Naive thymus-derived CD4-positive, alpha-beta T cell (primary cell): ENCODE measurements at places on chromosomes 1 and 21.

DNA sequence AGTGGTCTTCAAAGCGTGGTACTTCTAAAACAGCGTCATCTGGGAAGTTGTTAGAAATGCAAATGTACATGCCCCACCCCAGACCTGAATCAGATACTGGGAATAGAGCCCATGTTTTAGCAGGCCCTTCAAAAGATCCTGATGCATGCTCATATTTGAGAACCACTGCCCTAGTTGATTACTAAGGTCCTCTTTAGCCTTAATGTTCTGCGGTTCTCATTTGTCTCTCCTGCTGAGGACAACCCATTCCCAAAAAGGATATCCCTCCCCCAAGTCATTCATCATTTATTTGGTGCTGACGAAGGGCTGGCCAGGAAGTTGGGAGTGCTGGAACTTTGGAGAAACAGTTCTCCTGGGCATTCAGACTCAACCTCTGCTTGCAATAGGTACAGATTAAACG, 92.4 kb upstream of the RALGPS2 start:
- no peak for DNase-seq

- DNase-seq: no peak
These were observed 47.6 kb downstream of the IRF2BP2 start for GRCh38 chr1:234562334-234562733.

GRCh38 chr1:101841824-101842223, 154.9 kb downstream of the OLFM3 start:
- no peak for DNase-seq

DNA sequence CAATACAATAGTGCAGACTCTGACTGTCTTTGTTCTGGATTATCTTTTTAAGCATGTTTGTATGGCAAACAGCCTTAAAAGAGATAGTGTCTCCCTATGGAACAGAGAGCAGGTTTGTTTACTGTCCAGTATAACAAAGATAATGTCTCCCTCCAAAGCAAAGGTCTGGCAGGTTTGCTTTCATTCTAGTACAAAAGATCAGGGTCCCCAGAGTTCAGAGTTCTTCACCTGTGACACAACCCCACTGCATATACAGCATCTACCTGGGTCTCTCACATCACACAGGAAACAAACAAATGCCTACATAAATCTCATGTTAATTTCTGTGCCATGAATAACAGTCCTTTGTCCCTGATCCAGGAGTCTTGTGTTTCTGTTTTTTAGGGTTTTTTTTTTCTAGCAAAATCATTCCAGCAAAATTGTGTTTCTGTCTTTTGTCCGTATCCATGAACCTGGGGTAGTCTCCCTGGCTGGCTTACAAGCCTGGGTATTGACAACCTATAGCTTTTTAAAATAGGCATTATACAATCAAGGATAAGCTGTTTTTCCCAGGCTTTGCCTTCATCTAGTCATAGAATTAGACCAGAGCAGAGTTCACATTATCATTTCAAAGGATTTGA, 89.4 kb upstream of the PTBP2 start:
- no peak for DNase-seq

GRCh38 chr1:200895443-200895789, 716 bp downstream of the INAVA start:
- no peak for DNase-seq

DNA sequence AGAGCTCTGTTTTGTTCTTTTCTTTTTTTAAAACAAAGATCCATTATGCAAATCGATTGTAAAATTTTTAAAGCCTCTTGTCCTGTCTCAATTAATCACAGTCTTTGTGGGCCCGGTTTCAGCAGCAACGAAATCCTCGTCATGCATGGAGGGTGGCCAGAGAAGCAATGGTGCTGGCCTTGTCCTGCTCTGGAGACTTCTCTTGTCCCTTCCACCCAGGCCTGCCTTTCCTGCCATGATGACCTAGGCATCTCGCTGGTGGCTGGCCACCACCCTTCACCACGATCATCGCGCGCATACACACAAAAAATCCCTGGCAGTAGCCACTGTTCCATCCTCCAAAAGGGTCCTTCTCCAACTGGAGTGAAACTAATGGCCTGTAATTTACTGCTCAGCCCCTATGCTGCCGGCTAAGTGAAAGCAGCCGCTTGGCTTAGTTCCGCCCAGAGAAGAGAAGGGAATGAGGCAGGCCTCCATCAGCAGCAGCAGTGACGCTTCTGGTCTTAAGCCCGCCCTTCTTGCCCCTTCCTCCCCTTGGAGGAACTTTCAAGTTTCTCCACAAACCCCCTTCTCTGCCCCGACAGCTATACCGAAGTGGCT, 309.5 kb downstream of the NPHP4 start:
- no peak for DNase-seq

DNA sequence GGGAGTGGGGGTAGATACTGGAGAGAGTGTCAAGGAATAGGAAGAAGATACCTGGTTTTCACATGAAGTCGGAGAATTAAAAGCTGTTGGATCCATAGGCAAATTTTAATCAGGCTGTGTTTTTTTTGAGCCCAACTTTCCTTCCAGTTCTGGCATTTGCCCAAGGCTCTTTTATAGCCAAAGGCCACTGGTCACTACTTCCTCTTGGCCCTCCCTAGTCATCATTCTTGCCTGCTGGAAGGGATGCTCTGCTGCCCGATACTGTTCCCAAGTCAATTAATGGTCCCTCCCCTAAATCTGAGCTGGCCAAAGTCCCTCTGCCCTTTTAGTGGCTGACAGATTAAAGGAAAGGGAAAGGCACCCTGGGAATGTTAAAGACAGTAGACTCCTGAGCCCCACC, 102.8 kb upstream of the ZNF648 start:
- no peak for DNase-seq

GRCh38 chr1:46611691-46612221, 4.9 kb downstream of the MOB3C start:
- no peak for DNase-seq
